ENCODE measurements at places on chromosomes 16 and 17.

- no peak for DNase-seq
Observed at GRCh38 chr16:81539009-81539758, 94.6 kb downstream of the CMIP start.

DNA sequence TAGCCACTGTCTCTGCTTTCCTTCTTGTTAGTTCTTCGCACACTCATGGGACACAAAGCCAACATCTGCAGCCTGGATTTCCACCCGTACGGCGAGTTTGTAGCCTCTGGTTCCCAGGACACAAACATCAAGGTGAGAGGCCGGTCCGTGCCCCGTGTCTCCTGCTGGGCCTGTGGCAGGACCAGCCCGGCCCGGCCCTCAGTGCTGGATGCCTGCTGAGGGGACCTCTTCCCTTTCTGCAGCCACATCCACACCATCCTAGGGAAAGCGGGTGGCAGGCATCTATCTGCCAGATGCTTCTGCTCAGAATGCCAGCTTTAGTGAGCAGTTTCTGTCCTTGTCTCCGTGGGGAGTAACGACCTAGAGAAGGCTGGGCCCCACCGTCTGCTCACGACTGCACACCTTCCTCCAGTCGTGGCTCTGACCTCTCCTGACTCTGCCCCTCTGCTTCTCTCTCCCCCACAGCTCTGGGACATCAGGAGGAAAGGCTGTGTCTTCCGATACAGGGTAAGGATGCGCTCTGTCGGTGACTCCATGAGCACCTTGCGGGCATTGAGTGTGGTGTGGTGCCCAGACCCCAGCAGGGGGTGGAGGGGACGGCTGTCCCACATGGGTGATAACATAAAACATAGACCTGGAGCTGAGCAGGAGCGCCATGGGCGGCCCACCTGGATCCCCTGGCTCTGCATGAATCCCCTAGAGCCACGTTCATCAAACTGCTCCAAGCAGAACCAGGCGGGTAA is 15.4 kb downstream of the KATNB1 start:
- DNase-seq = no peak

DNA sequence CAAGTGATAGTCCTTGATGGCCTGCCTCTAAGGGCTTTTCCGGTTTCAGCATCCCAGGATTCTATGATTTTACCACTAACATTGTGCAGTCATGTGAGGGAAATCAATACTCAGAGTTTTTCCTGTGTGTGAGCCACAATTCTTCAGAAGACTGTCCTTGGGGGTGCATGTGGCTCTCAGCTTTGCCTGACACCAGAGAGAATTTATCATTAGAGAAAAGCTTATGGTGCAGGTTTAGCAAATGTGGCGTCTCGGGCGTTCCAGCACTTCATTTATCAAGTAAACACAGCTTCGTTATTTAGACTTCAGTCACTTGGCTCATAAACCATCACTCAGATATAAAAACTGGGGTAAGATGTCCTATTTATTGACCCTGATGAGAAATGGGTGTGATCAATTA is 62.8 kb downstream of the SPACA3 start:
- DNase-seq = no peak

- no peak for DNase-seq
Observed at GRCh38 chr17:45101883-45102811, 30.2 kb downstream of the PLCD3 start.

GRCh38 chr17:30961209-30962188 is 9.3 kb upstream of the RNF135 start:
- DNase-seq = no peak

DNA sequence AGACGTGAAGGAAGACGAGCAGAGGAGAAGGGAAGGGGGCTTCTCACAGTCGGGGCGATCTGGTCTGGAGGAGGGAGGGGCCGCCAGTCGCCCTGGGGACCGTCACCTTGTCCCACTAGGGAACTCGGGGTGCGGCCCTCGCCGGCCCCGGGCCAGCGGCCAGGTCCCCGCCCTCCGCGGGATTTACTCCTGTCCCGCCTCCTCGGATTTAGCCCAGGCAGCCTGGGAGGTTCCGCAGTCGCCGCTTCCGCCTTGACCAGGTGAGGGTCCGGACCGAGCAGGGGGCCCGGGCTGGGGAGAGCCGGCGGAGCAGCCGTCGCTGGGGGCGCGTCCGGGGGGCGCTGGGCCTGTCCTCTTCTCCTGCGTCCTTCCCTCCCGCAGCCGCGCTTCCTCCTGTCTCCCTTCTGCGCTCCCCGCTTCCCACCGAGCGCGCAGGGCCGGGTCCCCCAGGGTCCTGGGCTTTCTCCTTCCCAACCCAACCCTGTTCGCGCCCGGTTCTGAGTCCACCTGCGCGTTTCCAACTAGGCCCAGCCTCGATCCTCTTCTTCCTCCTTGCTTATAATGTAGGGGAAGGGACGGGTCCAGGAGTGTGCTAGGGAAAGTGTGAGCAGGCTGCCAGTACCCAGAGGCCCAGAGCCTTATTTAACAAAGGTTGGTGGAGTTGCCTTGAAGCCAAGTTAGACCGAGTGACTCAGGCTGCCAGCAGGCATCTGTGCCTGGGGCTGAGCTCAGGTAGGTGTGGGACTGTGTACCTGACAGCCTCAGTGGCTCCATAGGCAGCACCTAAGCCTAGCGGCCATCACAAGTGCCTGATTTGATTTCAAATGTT is at the start of gene TNK1:
TSS of gene TNK1 (plus strand) at position 235 of the 829 bp plus-strand sequence. CDS start 1,838 bp downstream, outside the sequence.
- DNase-seq = no peak

DNA sequence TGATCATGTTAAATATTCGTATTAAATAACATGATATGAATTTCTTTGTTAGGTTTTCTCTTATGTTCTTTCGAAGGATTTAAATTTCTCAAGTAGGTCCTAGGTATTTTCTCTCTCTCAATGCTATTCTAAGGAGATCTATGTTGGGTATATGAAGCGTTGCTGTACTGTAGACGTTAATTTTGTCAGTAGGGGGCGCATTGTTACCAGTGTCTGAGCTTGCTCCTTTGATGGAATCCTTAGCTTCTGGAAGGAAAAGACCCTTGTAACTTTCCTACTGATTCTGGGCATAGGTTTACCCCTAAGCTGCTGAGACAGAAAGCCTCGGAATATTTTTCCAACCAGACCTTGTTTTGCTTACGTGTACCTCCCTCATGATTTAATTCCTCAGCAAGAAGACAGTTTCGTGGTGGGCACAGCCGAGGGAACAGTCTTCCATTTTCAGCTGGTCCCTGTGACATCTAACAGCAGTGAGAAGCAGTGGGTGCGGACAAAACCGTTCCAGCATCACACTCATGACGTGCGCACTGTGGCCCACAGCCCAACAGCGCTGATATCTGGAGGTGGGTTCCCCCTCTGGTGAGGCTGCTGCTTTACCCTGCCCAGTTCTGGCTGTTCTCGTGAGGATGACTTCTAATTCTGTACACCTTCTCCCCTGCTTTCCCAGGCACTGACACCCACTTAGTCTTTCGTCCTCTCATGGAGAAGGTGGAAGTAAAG is 17.9 kb downstream of the UTP4 start:
- DNase-seq = peak; percentile 54

DNA sequence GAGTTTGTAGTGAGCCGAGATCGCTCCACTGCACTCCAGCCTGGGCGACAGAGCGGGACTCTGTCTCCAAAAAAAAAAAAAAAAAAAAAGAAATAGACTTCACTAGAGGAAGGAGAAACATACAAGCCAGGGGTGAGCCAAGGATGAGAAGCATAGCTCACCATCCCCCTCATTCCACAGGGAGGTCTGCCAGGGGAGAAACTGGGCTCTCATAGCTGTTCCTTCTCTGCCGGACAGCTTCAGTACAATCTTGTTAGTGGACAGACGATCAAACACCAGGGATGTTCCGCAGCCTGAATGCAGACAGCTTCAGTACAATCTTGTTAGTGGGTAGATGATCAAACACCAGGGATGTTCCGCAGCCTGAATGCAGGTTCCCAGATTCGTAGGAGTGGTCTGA is 509.6 kb downstream of the CDH13 start:
- no peak for DNase-seq

DNA sequence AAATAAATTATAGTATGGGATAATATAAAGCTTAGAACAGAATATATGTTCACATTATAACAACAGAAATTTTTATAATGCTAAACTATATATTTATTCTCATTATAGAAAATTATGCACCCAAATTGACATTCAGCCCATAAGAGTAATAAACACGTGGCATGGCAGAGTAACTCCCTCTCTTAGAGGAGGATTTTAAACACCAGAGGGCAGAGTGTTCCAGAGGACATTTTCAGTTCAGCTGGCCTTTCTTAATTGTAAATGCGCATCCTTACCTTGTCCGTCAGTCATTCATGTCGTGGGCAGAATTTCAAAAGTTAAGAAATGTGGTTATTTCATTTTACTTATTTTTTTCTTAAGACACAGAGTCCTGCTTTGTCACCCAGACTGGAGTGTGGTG is 147.1 kb downstream of the TANC2 start:
- no peak for DNase-seq

DNA sequence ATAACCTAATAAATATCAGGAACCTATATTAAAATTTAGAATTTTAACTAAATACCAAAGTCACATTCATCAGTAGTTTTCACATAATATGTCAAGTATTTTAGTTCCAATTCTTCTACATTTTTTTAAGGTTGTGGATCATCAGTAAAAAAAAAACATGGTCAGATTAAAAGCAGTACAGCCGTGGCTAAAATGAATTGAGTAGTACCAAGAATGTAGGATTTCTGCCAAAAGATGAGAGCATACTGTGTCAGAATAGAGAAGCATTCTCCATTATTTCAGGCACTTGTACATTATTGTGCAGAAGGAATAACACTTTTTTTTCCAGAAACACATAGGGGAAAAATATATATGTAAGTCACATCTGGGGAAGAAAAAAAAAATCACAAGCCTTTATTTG is 1176.1 kb downstream of the CDH11 start:
- DNase-seq = no peak

- DNase-seq = no peak
Observed at GRCh38 chr17:41020336-41020735, 6.7 kb downstream of the KRTAP1-5 start.

DNA sequence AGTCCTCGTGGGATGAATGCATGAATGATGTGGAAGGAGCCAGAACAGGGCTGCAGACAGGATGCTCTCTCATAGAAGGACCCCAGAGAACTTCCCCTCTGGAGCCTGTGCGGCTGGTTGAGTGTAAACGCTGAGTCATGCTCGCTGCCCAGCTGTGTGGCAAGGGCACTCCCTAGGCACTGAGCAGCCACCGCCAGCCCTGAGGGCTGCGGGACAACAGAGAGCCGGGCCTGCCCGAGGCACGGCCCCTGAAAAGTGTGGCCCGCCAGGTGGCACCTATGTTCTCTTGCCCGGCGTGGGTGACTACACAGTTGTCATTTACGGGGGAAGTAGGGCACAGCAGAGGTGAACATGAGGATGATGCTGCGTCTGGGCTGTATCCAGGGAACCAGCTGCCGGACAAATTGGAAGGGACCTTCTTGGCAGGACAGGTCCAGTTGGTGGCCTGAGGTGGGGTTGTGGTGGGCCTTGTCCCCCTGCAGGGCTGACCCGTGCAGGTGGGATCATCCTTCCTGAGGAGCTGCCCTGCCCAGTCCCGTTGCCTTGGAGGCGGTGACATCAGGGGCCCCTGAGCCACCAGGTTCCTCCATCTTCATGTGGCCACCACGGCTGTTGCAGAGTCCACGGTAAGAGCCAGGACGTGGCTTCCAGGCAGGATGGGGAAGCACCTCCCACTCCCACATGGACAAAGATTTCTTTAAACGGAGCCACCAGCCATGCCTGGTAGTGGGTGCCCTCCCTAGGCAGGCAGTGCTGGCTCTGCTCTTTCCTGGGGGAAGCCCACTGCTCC is 94.8 kb upstream of the CBX4 start:
- DNase-seq = peak; percentile 40

GRCh38 chr16:64771273-64771672 is 350.6 kb downstream of the CDH11 start:
- DNase-seq = no peak

DNA sequence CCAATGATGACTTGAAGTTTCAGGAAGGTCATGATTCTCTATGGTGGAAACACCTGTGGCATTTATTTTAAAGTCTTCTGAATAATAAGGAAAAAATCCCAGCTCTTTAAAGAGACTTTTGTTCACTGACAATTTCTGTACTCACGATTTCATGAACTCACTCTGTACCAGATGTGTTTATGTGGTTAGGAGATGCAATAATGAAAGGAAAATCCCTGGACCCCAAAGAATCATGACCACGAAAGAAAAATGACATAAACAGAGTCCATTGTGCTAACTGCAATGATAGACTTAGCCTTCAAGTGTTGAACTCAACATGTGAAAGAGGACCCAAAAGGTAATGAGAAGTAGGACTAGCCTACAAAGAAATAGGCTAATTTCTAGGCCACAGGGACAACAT is 947.5 kb downstream of the CDH11 start:
- no peak for DNase-seq

GRCh38 chr16:83336603-83337002 is 471.2 kb upstream of the HSBP1 start:
- no peak for DNase-seq

DNA sequence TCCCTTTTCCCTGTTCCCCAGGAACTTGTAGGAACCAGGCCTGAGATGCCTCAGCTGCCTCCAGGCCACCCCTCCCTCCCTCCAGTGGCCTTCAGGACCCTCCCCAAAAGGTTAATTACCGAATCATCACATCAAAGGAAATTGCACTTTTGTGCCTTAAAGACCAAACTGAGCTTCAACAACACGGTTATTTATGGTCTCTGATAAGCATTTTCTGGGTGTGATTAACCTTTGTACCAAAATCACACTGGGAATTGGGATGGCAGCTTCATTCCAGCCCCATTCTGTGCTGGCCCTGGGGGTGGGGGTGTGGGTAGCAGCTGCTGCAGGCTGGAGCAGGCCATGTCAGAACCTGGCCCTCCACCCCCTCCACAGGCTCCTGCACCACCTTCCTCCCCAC is 16.7 kb downstream of the CRHR1 start:
- no peak for DNase-seq

GRCh38 chr17:76866774-76867577 is 1.2 kb upstream of the MGAT5B start:
- no peak for DNase-seq

DNA sequence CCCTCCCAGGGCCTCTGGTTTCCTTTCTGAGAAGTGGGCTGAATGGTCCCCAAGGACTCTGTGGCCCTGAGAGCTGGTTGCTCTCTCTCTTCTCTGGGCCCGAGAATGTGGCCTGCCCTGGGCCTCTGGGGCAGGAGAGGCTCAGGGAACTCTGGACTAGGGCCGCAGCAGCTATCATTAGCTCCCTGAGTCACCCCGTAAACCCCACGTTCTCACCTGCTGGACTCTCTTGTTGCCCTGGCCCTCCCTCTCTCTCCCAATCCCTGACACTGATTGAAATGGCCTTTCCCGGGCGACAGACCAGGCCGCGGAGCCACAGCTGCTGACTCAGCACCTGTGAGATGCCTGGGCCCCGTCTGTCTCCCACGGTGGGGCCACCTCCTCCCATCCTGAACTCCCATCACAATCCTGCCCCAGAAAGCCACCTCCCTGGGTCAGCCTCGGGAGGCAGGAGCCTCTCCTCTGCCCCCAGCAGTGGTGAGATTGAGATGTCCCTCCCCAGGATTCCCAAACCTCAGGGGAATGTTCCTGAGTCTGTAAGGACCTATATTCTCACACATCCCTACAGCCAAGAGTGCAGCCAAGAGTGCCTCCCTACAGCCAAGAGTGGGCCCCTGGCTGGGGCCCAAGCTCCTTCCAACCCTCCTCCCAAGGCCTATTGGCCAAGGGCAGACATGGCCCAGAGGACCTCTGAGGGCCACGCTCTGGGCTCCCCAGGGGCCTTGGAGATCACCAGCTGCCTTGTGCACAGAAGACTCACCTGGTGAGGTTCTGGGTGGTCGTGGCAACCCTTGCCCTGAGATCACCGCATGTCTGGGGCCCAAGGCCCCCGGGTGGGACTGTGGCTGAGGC is 470 bp downstream of the TRPV3 start:
- no peak for DNase-seq

All from NCI-H1436 (cell line).